ENCODE measurements at places on chromosomes 1 and 21.

- DNase-seq = no peak
These were observed 726.5 kb downstream of the PTPRU start for GRCh38 chr1:29962831-29963247.

GRCh38 chr1:155969377-155969791, 9.0 kb downstream of the ARHGEF2 start:
- no peak for DNase-seq

DNA sequence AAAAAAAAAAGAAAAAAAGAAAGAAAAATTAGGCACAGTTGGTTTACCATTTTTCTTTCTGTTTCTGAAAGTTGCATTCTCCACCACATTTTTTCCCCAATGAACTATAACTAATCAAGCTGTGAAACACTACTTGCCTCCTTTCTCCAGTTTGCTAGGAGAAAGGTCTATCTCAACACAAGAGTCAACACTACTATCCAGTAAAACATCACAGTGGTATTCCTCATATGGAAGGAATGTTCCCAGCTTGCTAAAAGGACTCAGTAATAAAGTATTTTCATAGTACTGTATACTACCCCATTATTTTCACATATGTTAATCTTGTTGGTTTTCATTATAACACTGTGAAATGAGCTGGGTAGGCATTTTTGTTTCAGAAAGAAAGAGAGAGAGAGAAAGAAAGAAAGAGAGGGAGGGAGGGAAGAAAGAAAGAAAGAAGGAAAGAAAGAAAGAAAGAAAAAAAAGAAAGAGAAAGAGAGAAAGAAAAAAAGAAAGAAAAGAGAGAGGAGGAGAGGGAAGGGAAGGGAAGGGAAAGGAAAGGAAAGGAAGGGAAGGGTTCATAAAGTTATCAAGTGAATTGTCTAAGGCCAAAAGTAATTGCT, 7.9 kb downstream of the PTGER3 start:
- DNase-seq = no peak

- no peak for DNase-seq
These were observed 13.9 kb upstream of the LRIG2 start for GRCh38 chr1:113058941-113059706.

DNA sequence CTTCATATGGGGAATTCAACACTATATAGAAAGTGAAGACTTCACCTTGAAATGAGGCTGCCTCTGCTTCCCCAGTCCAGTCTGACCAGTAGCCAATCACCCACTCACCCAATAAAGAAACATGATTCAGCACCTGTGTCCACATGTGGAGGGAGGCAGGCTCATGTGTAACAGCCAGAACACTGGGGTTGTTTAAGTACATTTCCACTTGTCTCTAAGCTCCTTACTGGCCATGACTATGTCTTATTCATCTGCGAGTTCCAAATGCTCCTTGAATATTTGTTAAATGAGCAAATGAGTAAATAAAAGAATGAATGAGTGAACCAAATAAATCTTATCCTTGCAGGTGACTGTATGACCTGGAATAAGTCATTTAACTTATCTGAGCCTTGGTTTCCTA, 100.1 kb downstream of the BRINP2 start:
- no peak for DNase-seq

DNA sequence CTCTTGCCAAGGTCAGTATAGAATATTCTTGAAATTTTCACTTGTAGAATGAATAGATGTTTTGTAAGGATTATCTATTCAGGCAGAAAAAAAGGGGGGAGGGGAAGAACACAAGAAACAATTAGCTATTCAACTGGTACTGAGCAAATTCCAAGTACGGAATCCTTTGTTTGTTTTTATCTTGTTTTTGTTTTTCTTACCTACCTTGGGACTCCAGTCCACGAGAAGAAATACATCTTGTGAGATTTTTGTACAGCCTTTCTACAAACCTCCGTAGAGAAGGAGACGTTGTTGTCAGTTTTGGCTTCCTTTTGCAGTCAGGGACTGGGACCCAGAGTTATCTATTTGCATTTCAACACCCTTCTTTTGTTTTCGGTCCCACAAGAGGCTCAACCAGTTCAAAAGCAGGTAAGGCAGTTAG, 36.0 kb downstream of the ZNF281 start:
- DNase-seq = no peak

DNA sequence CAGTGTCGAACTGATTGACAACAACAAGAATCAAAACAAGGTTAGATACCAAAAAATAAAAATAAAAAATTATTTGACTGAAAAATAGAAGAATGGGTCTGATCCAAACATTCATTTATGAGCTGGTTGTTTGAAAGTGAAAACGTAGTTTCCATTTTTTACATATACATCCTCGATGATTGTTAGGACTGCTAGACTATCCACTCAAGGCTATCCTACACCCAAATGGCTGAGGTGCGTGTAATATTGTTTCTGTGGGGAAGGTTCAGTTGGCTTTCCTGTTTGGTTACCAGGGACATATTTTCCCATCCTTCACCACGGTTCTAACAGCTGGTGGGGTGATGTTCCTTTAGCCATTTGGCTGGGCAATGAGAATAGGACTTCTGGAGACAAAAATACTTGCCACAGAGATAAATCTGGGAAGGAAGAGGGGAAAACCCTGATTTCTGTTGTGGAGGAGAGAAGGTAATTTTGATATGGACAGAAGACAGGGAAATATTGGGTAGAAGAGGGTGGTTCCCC, 66.3 kb downstream of the MAP3K7CL start:
- DNase-seq = no peak

DNA sequence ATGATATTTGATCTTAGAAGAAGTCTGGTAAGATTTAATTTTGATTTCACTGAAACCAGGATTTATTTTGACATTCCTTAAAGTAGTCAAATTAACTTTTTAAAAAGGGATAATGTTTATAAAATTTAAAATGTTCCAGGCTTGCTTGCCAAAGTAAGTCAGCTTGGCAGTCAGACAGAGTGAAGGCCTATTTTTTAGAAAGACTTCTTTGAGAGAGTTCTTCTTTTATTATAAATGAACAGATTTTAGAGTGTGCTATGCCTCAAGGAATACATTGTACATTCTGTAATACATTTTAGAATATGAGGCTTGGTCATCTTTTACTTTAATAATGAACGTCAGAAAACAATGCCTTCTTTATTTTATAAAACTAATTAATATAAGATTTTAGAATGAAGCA, 138.7 kb downstream of the DISP1 start:
- no peak for DNase-seq

DNA sequence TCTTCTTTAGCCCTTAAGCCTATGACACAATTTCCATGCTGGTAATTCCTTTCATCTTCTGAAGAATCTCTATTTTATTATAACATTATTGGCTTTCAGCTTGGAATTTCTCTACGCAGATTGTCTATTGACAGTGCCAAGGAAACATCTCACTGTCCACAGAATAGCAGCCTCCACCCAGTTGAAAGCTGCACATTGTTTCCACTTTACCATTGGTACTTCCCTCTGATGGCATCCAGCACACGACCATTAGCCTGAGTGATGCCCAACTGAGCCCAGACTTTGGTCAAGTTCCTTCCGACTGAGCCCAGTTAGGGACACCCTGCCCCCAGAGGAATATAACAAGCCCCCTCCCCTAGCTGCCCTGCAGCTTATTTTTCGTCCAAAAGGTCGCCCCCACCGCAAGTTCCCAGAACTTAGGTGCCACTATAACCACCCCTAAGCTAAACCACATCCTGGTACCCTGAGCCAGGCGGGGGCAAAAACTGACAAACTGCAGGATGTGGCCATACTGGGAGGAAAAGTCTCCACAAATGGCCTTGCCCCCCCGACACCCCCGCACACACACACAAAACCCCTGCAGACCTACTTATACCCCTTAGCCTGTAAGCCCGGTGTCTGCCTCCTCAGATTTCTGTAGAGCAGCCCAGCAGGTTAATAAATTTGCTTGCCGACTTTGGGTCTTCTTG, 13.2 kb downstream of the GBP5 start:
- DNase-seq = no peak

- no peak for DNase-seq
These were observed 57.8 kb upstream of the BCAR3 start for GRCh38 chr1:93739472-93739871.

DNA sequence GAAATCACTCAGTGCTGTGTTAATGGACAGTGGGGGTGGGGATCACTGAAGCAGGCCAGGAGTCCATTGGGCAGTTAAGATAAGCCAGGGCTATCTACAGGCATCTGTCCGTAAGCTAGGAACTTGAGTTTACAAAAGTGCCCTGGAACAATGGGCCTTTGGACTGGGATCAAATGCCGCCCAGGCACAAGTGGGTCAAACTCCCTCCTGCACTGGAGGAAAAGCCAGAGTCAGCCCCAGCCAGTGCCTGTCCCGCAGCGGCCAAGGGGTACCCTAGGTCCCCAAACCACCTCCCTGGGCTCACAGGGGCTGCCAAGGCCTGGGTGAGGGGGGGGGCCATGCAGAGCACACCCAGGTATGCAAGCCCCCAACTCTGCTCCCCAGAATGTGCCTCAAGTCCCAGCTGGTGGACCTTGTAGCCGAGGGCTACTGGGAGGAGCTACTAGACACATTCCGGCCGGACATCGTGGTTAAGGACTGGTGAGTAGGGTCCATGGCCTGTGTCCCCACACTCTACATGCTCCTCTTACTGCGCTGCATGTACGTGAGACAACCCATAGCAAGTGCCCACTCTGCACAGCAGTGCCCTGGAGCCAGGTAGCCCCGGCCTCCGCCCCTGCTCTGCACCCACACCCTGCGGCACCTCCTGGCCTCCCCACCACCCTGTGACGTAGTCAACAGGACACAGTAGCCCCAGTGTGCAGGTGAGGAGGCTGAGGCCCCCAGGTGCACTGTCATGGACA, 7.7 kb downstream of the FBXO6 start:
- no peak for DNase-seq

DNA sequence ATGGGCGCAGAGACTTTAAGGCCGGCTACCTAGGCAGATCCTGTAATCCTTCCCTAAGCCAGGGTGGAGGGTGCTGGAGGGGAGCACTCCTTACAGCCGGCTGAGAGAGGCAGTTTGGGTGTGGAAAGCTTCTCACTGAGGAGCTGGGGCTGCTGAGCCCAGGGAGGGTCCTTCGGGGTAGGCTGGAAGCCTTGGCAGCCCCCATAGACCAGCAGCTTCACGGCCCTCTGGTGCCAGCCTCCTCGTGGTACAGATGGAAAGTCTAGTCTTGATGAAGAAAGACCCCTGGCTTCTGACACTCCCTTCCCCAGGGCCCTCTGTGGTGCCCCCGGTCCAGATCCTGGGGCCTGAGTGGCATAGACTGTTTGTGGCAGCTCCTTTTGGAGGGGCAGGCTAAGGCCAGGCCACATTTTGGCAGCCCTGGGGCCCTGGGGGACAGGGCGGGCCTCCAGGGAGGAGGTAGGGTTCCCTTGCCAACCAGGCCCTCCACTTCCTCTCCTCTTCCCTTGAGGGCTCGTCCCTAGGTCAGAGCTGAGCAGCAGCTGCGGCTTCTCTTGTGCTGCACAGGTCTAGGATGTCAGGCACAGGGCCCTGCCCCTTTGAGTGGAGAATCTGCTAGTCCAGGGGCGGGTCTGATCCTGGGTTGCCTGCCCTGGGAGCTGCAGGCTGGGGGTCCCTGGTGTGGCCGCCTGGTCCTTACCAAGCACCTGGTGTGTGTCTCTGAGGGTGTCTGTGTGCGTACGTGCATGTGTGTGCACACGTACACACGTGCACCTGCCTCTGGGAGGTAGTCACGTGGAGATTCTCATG, 4.8 kb downstream of the AMPD2 start:
- DNase-seq = no peak

GRCh38 chr1:243726806-243727502, 123.1 kb downstream of the AKT3 start:
- DNase-seq = no peak

DNA sequence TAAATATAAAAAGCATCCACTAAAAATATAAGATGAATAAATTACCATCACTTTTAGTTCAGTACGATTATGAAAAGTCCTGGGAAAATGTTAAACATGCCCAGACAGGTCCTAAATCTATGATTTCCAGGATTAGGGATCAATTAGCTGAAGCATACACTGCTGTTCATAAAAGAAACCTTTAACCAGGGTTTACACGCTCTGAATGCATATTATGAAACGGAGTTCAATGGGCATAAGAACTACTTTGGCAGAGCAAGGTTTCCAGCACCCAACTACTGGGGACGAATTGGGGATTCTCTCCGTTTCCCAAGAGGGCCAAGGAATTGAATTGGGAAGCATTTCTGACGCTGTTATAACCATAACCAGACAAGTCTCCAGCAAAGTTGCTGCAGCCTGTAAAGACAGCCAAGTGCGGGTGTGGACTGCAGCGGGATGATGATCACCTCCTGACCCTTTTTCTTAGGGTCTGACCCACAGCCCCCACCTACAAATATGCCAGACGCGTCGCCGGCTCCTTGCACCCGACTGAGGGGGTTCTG, 1.6 kb downstream of the SLC30A1 start:
- DNase-seq = no peak

DNA sequence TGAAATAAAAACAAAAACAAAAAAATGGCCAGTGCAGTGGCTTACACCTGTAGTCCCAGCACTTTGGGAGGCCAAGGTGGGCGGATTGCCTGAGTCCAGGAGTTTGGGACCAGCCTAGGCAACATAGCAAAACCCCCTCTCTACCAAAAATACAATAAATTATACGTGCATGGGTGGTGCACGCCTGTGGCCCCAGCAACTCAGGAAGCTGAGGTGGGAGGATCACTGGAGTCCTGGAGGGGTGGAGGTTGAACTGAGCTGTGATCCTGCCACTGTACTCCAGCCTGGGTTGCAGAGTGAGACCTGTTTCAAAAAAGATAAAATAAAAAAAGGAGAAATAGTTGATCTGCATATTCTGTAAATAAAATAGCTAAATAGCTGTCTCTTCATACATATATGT, 41.2 kb downstream of the HS2ST1 start:
- no peak for DNase-seq

DNA sequence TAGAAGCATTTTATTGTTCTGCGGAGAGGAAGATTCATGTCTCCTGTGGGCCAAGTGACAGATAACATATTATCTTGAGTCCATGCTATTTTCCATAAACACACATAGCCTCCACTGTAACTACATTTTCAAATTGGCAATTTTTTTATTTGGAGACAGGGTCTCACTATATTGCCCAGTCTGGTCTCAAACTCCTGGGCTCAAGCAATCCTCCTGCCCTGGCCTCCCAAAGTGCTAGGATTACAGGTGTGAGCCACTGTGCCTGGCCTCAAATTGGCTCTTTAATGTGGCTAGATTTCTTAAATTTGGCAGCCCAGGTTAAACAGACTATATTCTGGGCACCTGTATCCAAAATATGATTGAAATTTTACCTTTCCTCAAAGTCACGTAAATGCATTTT, 13.8 kb downstream of the NOS1AP start:
- DNase-seq = no peak

GRCh38 chr1:224262373-224263054, 67.5 kb downstream of the NVL start:
- no peak for DNase-seq

Measured in heart right ventricle (tissue), 16 donors.